ENCODE measurements at places on chromosomes 16 and 17.

DNA sequence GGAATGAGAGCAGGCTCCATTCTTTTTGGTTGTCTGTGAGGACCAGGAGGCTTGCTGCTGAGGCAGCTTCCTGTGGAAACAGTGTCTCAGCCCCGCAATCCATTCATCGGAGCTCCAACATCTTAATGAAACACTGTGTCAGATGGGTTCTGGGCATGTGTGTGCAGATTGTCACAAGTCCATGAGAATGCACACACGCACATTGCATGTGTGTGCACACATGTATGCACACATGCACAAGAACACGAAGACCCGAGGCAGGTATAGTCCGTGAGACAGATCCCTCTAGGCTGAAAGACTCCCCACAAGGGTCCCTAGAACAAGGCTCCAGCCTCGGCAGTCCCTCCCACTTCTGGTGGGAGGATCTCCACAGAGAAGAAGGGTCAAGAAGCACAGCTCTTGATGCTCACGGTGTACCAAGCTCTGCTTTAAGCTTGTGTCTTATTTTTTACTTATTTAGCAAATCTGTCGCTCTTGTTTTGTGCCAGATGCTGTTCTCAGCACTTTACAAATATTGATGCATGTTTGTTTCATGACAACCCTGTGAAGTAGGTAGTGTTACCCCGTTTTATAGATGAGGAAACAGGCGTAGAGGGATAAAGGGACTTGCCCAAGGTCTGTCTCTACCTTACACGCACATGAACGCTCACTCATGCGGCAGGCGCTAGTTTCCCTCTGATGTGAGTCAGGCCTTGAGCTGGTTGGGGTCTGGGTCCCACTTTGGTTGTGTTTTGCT is 213.1 kb downstream of the SEC14L1 start:
- DNase-seq = no peak

GRCh38 chr16:6642271-6642670 is 690.4 kb upstream of the RBFOX1 start:
- DNase-seq = no peak

DNA sequence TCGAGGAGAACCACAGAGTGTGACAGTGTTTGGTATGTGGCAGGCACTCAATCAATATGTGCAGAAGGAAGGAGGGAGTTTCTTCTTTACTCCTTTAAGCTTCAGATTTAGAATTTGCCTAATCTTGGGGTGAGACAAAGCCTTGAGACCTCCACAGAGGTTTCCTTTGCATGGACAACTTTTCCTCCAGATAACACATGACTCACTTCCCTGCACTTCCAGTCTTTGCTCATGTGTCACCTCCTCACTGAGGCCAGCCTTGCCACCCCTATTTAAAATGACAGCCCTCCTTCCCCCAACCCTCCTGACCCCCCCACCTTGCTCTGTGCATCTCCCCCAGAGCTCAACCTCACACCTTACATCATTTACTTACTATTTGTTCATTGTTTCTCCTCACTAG is 17.4 kb upstream of the NOS2 start:
- DNase-seq = no peak

DNA sequence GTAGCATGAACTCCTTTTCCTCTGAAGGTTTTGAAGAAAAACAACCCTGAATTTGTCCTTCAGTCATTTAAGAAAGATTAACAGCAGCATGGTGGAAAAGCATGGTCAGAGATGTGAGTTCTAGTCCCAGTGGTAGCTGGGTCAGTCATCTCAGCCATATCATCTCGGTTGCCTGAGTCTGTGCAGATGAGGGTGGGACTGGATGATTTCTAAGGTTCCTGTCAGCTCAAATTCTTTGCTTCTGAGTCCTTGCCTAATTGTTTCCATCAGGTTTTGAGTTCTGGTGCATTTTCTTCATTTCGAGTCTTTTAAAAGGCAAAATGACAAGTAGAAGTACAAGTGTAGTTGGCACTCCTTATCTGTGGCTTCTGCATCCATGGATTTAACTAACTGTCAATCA is 63.9 kb downstream of the TNRC6C start:
- no peak for DNase-seq

DNA sequence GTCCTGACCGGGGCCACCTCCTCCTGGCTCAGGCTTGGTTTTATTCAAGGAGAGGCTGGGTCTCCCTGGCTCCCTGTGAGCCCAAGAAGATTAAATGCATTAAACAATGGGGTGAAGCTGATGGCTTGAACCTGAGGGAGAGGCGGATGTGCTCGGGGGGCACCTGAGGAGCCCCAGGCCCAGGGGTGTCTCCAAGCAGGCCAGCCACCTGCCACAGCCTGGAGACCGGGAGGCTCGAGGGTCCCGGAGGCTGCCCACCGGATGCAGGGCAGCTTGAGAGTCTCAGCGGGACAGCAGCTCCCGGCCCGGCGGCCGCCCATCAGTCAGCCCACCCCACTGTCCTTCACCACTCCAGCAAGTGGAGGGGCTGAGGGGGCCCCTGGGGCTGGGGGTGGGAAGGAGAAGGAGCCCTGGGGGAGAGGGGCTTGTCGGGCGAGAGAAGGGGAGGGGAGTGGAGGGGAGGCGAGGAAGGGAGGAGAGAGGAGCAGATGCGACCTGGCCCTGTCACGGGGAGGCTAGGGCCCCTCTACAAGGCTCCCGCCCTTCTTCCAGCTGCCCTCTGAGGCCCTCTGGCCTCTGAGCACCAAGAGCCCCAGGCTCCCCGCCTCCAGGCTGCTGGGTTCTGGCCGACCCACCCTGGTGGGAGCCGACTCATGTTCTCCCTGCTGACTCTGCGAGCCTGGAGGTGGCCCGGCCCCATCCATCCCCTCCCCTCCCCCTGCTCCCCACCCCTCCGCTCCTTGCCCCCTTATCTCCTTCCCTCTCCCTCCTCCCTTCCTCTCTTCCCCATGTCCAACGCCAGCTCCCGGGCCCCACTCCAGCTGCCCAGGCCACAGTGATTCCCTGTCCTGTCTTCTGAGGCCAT is 13.2 kb downstream of the CD7 start:
- DNase-seq = no peak

- DNase-seq = no peak
Observed at GRCh38 chr17:35774499-35774898, 13.8 kb downstream of the C17orf50 start.

GRCh38 chr17:68973098-68973846 is 18.1 kb upstream of the ABCA8 start:
- no peak for DNase-seq

DNA sequence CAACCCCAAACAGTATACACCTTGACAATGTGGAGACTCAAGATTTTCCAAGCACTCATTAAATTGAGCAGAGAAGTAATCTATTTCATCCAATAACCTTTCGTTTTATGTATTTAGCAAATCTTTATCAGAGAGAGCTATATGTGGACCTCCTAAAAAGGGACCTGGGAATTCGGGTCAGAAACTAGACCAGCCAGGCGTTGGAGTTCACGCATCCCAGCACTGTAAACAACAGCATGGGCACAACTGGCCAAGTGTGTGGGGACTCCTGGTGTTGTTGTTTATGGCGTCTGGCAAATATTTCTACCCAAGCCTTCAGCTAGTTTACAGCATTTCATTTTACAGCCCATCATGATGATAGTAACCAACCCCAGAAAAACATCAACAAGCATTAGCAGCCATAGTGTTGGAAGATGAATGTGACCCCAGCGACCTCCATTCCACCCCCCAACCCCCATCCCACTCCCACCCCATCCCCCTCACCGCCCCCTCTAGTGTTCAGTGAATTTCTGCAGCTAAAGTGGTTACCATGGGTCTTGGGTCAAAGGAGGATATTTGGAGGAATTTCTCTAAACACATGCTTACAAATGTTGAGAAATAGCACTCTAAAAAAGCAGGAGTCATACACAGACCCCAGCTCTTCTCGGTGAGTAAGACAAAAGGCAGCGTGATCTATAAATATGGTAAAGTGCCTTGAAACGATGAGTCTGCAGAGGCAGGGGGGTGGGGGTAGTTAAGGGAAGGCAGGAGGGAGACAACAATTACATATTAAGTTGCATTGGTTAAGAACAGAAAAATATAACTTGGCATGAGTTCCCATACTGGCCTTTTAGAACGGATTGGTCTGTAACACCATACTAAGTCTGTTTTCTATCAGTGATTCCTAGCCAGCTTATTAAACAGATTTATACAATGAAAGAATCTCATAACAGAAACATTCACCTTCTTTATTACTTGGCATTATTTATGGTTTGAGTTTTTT is 91.4 kb upstream of the TBX2 start:
- DNase-seq = no peak

DNA sequence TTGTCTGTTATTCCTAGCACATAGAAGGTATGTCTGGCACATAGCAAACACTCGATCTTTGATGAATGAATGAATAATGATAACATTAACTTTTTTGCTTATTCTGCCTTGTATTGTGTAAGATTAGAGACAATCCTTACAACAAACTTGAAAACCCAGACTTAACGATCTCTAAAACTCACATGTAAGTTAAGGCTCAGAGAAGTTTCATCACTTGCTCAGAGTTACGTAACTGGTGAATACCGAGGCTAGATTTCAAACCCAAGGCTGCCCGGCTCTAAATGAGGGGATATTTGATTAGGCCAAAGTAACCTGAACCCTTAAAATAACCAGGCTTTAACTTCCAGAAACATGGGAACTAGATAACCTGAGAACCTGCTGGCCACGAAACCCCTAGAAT is 22.3 kb downstream of the CAPNS2 start:
- DNase-seq = no peak

DNA sequence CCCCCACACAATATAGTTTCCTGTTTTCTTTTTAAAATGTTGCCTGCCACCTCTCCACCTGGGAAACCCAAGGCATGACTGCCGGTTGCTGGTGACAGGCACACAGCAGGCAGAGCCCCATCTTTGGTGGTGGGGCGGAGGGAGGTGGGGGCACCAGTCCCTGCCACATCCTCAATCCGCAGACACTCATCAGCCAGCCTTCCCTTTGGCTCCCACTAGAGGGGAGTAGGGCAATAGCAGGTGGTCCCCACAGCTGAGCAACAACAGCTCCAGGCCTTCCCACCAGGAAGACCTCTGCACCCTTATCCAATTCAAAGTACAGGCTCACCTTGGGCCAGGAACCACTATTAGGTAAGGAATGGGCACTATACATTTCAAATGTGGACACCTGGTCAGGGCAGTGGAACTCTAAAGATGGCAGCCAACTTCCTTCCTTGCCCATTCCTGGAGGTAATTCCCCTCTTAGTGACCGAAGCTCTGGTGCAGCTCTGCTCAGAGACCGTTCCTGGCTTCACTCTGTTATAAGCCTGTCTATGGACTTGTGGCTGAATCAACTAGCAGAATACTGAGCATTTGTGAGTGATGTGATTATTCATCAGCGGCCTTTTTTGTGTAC is 13.9 kb downstream of the RECQL5 start:
- no peak for DNase-seq

GRCh38 chr16:46884513-46885293 is 541 bp downstream of the GPT2 start:
- DNase-seq = peak; percentile 3
